Stimulated activated CD4-positive, alpha-beta T cell treated with anti-CD3 and anti-CD28 coated beads, Interleukin-4, amount 100 ng/mL, for 48 hours (primary cell): ENCODE measurements at places on chromosomes 12 and 14.

DNA sequence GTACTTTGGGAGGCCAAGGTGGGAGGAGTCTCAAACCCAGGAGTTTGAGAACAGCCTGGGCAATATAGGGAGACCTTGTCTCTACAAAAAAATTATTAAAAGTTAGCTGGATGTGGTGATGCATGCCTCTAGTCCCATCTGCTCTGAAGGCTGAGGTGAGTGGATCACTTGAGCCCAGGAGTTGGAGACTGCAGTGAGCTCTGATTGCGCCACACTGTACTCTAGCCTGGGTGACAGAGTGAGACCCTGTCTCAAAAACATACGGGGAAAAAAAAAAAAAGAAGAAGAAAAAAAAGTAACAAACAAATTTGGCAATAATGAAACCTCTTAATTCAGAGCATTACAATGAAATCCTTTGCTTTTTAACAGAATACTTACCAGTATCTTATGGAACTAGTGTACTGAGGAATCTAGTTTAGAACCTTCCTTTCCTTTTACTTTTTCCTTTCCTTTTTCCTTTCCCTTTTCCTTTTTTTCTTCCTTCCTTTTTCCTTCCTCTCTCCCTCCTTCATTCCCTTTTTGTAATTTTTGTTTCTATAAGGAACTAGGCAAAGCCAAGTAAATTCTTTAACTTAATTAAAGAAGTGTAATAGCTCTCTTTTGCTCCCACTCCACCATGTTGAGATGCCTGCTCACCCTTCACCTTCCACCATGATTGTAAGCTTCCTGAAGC, 12.2 kb upstream of the CNOT2 start:
- DNase-seq = no peak

GRCh38 chr12:4118017-4118510, 155.5 kb upstream of the CCND2 start:
- no peak for DNase-seq

DNA sequence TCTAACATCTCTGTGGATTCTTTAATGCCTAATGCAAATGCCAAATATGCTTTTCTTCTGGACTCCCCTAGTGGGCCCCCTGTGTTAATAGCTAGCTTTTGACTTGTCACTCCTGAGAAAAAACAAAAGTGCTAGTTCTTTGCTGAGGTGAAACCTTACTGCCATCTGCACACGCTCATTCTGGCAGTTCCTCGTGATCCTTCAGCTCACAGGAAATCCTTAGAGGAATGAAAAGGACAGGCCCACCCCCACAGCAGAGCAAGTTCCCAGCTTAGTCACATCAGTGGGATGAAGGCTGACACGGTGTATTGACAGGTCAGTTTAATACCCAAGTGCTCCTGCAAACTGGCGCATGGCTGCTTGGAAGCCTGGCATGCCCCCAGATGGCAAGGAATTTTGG, 165.1 kb upstream of the ATP2B1 start:
- no peak for DNase-seq

- DNase-seq = no peak
Observed at GRCh38 chr14:102872020-102872419, 50.4 kb upstream of the AMN start.

DNA sequence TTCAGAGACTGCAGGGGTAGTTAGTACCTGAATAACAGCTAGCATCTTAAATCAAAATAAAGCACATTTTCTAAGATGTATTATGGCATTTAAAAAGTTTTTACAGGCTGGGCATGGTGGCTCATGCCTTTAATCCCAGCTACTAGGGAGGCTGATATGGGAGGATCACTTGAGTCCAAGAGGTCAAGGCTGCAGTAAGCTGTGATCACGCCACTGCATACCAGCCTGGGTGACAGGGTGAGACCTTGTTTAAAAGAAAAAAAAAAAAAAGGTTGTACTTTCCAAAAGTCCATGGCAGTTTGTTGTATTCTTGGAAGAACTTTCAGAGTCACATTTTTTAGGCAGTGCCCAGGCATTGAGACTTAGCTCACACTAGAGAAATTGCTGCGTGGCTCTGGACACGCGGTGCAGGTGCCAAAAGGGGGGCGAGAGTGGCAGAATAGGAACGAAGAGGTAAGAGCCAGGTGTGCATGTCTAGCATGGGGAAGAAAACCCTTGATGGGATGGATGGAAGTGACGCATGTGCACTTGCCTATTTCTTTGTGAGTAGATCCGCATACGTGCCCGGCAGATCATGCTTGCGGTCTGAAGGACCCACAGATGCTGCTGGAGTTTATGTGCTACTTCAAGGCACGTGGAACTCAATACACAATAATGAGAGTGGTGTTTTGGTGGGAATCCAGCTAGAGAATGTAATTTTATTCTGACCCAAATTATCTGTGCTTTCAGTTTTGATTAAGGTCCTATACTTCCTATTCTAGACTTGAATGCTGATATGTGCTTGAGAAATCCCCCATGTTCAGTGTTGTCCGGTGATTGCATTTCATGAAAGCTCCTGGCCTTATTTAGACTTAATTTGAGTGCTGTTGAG, 11.9 kb downstream of the ANKRD13A start:
- no peak for DNase-seq

DNA sequence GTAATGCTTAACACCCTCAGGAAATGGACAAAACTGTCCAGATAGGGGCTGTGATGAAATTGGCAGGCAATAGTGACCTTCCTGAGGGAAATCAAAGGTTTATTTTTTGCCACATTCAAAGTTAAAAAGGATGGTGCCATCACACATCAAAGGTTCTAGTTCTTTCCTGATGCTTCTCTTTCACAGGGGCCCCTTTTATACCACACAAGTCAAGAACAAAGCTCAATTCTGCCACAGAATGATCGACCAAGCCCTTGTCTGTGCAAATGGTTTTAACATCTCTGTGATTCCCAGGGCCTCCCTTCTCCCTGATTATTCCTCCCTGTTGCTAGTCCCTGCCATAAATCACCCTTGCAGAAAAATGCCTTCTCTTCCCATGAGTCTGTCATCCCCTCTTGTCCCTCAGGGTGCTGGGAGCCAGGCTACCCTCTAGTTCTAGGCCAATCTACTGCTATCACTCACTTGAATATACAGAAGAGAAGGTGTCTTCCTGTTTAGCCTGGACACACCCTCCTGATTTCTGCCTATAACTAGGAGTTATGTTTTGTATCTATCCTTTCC, 22.7 kb downstream of the SMCO2 start:
- no peak for DNase-seq

- no peak for DNase-seq
Observed at GRCh38 chr12:79255288-79255687, 390.7 kb downstream of the SYT1 start.

DNA sequence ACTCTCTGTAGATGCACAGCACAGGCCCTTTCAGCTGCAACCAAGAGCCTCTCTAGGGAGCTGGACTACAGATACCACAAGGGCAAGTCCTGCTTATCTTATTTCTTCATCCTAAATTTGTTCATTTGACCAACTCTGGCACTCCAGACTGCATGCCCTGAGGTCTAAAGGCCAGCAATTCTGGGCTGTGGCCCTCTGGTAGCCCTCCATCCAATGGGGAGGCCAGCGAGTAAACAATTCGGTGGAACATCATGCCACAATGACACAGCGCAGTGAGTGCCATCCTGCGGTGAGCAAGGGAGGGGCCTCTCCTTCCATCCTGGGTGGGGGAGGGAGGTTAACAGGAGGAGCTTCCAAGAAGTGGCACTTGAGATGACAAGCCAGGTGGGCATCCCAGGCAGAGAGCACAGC, 652 bp upstream of the SELPLG start:
- peak; percentile 55 for DNase-seq

GRCh38 chr12:130557886-130558765, 158.0 kb downstream of the RIMBP2 start:
- no peak for DNase-seq

DNA sequence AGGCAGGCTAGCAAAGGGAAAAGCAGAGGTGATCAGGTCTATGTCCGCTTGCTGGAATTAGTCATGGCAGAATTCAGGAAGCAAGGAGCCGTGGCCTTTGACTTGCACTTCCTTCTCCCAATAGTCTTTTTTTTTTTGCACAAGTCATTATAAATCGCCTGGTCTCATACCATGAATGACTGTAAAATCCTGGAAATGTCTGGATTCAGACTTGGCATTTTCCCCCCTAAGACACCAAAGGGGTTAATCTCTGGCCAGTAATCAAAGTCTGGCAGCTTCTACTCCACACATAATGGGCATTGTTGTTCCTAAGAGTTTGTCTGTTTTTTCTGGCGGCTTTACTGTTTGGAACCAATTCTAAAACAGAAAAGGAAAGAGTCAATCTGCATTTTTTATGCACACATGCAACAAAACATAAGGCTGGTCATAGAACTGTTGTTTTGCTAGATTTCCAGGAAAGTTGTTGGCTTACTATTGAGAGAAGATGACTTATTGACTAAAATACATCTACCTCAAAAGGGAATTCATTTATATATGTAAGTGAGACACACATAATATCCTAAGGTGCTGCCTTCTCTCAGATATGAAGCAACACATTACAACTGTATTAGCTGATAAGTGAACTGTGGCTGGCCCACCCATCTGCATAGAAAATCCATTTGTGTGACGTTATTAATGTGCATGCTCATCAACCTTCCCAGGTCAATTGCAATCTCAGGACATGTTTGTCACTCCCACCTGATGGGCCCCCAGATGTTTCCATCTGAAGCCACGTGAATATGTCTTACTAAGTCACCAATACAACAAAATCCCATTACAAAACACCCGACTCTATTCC, 157.3 kb downstream of the BTG1 start:
- no peak for DNase-seq

DNA sequence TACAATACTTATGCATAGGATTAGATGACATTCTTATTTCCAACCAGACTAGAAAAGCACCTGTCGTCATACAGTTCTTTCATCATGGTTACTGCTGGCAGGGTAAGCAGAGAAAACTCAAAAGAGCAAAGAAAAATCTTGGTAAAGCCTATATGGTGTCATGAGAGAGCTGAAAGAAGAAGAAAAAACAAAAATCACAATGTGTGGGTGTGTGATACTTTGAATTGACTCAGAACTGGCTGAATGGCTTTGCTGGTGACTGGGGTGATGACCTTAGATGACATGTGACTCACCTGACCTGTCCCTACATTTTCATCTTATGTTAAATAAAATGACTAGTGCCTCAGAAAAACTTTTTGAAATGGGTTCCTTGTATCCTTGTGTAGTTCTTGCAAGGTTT, 278.1 kb upstream of the LMO3 start:
- DNase-seq = no peak

- DNase-seq = no peak
Observed at GRCh38 chr12:109310247-109311125, 1.4 kb upstream of the FOXN4 start.

DNA sequence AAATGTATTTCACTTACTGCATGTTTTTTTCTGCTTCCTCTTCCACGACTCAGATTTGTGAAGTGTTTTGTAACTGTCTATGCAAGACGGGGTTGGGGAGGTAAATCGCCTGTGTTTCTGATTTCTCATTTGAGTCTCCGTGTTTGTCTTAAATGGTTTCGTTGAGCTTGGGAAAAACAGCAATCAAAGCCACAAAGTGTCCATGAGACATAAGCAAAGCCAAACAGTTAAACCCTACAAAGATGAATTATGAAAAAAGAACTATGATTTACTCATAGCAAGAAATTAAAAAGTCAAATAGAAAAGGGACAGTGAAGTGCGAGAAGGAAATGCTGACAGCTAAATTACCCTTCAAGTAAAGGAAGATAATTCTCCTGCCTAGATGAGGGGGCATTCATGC, 164.3 kb upstream of the TMPO start:
- DNase-seq = no peak

- DNase-seq = no peak
Observed at GRCh38 chr14:60317609-60318008, 68.6 kb downstream of the PPM1A start.

DNA sequence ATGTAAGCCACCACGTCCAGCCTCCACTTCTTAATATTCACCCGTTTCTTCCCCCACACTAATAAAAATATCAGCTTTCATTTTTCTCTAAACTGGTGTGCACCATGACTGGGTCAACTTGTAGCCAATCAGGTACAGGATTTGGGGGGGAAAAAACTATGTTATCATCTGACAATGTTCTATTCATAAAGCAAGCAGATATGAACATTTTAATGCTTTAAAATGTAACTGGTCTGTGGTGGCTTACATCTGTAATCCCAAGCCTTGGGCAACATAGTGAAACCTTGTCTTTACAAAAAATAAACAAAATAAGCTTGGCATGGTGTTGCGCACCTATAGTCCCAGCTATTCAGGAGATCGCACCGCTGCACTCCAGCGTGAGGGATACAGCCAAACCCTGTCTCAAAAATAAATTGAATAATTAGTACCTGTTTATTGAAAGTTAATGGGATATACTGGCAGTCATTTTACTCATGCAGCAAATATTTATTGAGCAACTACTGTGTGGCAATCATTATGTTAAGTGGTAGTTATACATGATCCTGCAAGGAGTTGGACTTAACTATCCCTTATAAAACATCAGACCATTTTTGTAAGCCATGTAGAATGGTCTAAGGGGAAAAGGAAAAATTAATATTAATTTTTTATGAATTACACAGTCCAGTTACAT, 15.3 kb upstream of the ITPR2 start:
- no peak for DNase-seq

GRCh38 chr12:104582739-104583138, 126.0 kb downstream of the CHST11 start:
- no peak for DNase-seq

GRCh38 chr12:116954710-116955381, 44.1 kb downstream of the FBXW8 start:
- no peak for DNase-seq

DNA sequence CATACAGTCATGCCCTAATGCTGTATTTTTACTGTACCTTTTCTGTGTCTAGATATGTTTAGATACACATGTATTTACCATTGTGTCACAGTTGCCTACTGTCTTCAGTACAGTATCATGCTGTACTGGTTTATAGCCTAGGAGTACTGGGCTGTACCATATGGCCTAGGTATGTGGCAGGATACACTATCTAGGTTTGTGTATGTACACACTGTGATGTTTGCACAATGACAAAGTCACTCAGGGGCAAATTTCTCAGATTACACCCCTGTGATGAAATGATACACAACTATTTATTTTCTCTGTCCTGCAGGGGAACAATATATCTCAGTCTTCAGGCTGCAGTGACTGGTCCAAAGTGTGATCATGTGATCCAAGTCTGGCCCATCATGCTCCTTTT, 1076.1 kb downstream of the VRK1 start:
- no peak for DNase-seq

DNA sequence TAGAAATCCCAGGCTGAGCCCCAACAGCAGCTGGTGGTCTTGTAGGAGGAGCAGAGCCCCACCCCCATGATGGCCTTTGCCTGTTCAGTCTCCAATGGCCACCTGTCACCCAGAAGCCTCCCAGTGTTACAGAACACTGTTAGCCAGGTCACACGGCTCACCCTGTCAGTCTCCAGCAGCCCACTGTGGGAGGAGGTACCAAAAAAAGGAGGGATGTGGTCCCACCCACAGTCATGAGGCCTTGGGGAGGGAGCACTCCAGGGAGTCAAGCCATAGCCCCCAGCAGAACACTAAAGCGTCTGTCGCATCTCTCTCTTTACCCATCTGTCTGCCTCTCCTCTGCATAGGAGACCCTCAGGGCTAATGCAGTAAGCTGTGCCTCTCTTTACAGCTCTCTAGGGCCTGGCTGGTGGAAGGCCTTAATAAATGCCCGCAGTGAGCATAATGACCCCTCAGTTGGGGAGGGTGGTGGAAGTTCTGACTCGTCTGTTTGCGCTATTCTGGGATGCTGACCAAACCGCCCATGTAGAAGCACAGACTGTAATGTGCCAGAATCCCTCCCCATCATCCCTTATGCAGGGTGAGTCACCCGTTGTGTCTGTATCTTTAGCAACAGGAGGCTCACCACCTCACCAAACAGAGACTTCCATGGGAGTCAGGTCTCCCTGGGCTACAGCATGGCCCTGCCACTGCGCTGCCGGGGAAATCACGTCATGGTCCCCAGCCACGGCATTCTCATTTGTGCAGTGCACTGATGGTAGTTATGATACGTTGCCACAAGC, 14.6 kb downstream of the C14orf132 start:
- DNase-seq = no peak
